ENCODE measurements at places on chromosomes 2 and 18.

DNA sequence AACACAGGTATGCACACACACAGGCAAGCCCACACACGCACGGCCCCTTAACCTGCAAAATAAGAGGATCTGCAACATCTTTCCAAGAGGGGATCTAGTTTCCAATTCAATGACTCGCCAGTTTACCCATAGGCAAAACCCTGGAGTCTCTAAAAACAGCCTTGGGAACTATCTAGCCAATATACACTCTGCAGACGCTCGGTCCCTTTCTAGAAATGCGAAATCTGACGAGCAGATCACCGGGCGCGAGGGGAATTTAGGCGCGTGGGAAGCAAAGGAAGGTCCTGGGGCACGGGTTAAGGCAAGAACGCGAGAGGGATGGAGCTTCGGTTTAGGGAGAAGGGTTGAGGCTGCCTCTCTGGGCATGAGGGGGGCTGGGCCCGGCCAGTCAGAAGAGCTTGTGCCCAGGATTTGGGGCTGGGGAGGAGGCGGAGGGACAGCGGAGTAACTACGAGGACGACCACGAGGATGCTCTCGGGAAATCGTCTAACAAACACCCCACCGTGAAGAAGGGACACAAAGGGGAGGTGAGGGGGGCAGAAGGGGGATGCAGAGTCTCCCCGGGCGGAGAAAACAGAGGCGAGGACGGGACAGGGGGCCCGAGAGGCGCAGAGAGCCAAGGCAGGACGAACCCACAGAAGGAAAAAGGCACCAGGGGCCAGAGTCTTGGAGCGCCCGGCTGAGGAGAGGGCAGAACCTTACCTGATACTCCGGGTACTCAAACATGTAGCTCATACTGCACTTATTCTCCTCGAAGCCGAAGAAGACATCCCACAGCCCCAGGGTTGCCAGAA, 542 bp downstream of the PGAP1 start:
- peak; percentile 38 for DNase-seq

DNA sequence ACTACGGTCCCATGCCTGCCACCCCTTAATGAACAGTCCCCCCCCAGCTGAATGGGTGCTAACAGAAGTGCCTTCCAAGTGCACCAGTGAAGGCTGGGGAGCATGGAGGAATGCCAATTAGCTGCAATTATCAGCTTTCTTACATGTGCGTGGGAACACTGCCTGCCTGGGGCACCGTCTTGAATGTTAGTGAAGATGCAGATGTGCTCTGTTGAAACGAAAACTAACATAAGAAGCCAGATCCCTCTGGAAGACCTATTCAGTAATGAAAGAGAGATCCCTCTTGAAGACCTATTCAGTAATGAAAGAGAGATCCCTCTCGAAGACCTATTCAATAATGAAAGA, 154.5 kb downstream of the CLIP4 start:
- DNase-seq, result no peak

DNA sequence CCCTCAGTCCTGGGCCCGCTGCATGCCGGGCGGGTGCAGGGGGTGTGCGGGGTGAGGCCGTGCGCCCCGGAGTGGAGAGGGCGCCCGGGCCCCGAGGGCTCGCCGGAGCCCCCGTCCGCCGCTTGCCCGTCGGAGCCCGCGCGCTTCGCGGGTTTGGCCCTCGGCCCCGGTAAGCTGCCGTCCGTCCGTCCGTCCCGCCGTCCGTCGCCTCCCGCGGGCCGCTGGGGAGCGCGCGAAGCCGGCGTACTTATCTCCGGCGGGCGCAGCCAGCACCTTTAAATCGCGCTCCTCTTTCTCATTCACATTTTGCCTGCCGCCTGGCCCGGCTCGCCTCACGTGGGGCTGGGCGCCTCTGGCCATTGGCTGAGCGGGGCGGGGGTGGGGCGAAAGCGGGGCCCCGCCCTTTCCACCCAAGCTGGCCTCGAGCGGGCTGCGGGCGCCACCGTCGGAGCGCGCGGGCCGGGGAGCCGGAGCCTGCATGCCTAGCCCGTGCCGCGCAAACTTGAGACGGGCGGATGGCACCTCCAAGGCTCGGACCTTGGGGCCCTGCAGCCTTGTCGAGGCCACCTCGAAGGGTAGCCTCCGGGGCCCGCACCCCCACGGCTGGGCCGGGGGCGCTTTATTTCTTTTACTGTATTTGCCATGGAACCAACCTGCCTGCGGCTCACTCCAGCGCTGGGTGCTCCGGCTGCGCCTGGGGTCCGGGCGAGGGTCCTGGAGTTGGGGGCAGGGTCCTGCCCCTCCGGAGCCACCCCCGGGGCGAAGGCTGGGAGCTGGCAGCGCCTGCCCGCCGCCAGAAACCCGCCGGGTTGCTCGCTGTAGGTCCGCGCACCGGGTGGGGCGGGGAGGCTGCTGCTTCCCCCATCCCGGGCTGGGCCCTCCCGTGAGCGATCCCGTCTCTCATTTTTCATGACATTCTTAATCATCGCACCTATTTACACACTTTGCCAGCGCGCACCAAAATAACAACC, at the start of gene GBX2:
GBX2 (minus strand) TSS at position 277 of the 971 bp plus-strand sequence. CDS start 415 bp downstream, outside the sequence.
- DNase-seq, result no peak

GRCh38 chr2:134443814-134444480, 190.1 kb downstream of the MGAT5 start:
- no peak for DNase-seq

- no peak for DNase-seq
These were observed 219.5 kb downstream of the HDAC4 start for GRCh38 chr2:239181074-239181902.

GRCh38 chr2:32516567-32516966, 111.3 kb upstream of the TTC27 start:
- DNase-seq, result no peak

- no peak for DNase-seq
These were observed 52.8 kb upstream of the HAAO start for GRCh38 chr2:42844901-42845821.

DNA sequence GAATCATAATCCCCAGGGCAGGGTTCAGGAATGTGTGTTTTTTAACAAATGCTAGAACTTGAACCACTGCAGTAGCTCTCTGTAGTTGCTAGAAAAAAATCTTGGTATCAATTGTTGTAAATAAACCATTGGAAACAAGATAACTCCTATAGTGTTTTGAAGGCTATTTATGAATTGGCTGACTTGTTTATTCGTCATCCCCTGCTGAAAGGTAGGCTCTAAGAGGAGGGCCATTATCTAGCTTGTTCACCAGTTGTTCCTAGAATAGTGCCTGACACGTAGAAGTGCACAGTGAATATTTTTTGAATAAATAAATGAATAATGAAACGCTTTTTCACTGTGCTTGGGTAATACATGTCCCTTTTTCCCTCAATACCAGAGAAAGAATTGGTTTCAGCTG, 211.4 kb downstream of the BABAM2 start:
- DNase-seq, result no peak

- no peak for DNase-seq
These were observed 22.9 kb downstream of the WIPF1 start for GRCh38 chr2:174574657-174575056.

DNA sequence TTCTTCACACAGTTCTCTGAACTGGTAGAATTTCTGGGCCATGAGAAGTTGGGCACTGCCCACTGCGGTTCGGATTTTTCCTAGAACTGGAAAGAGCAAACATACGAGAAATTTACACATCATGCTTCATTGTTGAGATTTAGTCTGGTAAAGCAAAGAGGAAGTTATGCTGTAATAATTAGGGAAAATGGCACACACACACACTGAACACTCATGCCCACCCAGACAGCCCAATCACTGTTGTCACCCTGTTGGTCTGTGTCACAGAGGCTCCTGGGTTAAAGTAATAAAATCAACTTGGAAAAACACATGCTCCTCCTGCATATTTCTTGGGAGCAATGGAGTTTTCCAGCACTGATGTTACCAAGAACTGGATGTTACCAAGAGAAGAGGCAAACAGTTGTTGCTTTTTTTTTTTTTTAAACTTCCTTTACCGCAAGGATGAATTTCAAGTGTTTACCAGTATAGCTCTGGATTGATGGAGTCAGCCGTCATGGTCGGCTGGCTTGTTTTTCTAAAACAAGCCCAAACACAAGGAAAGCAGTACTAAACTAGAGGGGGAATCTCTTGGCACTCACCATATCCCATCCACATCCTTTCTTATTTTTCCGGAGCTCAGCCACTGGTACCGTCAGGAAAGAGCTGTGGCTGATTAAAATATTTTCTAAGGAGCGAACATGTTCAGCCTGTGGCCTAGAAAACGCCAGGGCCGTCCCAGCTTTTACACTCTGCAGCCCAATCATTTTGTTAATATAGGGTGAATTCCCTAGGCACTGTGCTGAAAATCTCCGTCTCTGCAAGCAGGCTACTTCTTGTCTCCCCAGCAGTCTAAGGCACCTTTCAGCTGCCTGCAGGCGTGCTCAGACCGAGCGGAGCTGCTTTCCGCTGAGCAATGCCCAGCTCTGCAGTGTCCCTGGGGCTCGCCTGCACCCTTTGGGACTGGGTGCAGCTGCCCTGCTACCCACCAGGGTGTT, 58.9 kb downstream of the TGIF1 start:
- DNase-seq, result no peak

- no peak for DNase-seq
These were observed 46.4 kb downstream of the GRB14 start for GRCh38 chr2:164574931-164575330.

- no peak for DNase-seq
These were observed 149.3 kb downstream of the EXOC6B start for GRCh38 chr2:72676341-72677025.

GRCh38 chr2:31384351-31384750, 30.2 kb downstream of the XDH start:
- DNase-seq, result peak; percentile 38

DNA sequence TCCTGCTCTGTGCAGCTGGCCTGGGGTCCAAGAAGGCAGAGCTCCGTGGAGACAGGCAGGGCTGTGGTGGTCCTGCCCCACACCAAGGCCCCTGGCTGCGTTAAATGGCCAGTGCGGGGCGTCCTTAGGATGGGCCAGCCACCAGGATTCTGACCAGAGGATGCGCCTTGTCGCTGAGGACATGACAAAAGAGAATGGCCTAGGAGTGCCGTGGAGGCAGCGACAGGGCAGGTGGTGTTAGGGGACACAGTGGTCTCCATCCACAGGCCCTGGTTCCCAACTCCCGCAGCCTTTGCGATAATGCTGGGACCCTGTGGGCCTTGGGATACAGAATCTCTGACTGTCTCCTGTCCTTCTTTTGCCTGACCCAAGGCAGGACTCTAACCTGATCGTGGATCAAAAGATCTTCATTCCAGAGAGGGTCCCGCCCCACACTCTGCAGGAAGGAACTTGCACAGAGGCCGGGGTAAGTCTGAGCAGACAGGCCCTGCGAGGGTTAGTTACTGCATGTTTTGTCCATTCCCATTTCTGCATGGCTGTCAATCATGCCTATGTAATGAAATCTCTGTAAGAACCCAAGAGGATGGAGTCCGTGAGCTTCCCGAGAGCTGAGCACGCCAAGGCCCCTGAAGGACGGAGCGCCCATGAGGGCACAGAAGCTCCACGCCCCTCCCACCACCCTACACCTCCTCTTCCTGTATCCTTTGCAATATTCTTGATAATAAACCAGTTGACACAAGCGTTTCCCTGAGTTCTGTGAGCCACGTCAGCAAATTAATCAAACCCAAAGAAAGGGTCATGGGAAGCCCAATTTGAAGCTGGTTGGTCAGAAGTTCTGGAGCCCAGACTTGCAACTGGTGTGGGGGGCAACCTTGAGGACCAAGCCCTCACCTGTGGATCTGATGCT, 251.5 kb upstream of the SALL3 start:
- no peak for DNase-seq

DNA sequence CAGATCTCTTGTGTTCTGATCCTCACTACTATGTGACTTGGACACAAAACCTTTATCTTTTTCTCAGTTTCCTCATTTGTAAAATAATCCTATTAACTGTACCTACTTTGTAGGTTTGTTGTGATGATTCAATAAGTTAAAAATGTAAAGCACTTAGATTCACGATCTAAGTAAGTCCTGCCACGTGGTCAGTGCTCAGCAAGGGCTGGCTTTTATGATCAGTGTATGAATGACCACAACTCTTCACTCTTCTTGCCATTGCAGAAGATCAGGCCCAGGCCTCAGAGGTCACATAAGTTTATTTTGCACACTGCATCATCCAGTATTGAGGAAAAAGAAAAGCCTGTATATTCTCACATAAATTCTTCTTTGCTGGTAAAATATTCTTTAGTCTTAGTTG, 1192.5 kb upstream of the ACVR2A start:
- DNase-seq, result no peak

DNA sequence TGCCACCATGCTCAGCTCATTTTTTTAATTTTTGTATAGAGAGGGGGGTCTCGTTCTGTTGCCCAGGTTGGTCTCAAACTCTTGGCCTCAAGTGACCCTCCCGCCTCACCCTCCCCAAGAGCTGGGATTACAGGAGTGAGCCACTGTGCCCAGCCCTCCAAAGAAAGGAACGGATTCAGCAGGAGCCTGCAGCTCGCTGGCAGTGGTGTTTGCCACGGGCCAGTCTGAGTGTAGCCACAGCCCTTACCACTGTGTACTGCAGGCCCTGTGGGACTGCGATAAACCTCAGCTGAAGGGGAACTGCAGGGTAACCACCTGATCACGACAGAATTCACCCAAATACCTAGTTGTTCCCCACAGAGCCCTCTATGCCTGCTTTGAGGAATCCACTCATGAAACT, 6.8 kb downstream of the COPS9 start:
- DNase-seq, result no peak

DNA sequence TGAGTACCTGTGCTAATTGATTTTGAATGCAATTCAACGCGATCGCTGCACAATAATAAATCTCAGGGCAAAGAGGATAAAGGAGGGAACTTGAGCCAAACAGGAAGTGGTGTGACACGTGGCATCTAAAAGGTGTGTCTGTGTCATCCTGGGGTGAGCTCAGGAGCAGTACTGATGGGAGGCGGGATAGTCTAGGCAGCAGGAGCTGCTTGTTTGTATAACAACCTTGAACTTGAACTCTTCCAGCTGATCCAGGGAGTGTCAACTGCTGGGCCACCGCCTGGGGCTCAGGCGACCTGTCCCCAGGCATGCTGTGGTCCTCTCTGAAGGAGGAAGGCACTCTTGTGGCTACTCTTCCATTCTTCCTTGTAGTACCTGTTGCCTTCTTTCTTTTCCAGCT, 61.2 kb downstream of the BOD1L2 start:
- no peak for DNase-seq

DNA sequence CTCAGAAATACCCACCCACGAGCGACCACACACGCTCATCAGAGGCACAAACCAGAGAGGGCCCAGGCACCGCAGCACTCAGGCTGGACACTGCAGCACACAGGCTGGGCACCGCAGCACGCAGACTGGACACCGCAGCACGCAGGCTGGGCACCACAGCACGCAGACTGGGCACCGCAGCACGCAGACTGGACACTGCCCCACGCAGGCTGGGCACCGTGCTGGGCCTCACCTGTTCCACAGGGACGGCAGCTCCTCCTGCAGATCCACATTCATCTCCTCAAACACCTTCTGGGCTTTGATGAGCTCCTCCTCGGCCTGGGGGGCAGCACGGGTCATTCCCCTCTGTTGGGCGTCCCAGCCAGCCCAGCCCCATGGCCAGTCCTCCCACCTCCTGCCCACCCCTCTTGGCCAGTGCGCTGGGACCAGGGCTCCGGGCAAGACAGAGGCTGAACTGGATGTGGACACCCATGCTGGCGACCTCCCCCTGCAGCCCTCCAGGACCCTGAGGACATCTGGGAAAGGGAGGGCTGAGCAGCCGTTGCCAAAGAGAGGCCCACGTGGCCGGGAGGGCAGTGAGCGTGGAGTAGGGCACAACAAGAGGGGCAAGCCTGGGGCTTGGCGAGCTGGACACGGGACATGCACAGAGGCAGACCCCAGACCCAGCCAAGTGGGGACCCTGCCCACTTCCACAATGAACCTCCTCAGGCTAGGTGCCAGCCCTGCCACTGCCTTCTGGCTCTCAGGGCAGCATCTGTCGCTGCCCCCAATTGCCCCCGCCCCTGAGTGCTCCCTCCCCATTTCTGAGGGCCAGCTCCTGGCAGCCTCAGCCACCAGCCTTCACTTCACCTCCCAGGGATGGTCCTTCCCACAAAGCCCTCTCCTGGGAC, 43.0 kb downstream of the BIN1 start:
- DNase-seq, result no peak

Data from GM13976 (cell line).